ENCODE measurements at places on chromosomes 5 and 9.

- no peak for DNase-seq
These were observed 1688.4 kb upstream of the CDH9 start for GRCh38 chr5:28726815-28727214.

- no peak for DNase-seq
These were observed 103.1 kb downstream of the SERINC5 start for GRCh38 chr5:80152778-80153177.

DNA sequence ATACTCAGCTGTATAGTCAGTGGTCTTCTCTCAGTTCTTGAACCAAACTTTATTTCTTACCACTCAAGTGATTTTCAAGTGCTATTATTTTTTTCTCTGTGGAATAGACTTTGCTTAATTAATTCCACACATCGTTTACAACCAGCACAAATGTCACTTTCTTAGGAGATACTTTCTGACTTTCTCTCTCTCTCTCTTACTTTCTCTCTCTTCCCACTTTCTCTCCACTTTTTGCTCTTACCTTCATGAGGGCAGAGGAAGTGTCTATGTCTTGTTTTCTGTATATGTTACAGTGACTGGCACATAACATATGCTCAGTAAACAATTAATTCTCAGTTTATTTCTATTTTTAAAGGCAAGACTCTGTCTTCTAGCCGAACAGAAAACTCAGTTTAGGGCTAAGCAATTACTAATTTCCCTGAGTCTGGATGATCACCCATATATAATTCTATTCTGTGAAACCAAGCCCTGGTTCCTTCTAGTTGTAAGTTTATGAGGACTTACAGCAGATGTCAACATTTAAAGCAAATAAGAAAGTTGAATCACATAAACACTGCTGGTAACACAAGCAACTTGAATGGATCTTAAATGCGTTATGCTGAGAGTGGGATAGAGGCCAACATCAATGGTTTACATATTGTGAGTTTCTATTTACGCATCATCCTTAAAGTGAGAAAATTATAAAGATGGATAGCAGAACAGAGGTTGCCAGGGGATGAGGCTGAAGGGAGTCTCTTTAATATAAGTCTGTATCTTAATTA lies 791.4 kb downstream of the MTRR start:
- no peak for DNase-seq

DNA sequence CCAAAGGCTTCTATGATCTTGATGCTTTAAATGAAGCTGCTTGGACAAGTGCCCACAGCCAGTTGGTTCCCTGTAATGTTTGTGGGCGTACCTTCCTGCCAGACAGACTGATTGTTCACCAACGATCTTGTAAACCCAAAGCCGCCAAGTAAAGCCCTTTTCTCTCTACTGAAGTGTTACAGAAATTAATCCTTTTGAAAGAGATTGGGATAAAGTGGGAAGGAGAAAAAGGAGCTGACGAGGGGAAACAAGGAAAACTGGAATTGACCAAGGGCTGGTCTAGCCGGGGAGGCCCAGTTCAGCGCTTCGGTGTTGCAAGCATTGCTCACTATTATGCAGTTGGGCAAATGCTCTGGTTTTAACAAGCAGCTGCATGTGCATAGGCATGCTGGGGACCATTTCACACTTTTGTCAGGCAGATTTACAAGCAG lies 53.2 kb downstream of the ZNF474 start:
- no peak for DNase-seq

DNA sequence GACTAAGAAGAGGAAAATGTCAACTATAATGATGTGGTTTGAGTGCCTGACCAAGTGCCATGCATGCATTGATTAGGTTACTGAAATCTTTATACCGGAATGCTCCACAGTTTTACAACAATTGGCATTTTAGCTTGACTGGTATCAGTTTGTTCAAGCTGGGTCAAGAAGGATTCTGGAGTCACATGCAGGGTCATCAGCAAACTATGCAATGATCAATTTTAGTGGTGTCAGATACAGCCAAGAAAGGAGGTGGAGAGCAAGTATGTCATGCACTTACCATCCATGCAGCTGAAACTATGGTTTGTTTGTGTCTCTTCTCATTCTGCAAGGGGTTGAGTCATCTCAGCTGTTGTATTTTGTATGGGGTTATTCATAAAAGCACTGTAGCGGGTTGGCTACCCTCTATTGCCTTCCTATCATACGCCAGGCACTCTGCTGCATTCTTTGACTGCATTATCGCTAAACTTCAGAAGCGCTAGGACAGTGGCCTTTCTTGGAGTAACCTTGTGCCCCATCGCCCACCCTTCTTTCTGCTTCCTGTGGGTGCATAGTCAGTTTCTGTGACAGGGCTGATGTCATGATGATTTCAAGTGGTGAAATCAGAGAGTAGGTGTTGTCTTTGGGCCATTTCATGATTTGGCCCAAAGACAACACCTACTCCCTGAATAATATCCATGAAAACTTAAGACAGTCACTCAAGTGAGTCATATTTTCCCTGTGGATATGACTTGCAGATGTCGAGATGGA lies 145.4 kb downstream of the MTX3 start:
- no peak for DNase-seq

- DNase-seq, result no peak
These were observed 298.0 kb downstream of the FER start for GRCh38 chr5:109045710-109046109.

DNA sequence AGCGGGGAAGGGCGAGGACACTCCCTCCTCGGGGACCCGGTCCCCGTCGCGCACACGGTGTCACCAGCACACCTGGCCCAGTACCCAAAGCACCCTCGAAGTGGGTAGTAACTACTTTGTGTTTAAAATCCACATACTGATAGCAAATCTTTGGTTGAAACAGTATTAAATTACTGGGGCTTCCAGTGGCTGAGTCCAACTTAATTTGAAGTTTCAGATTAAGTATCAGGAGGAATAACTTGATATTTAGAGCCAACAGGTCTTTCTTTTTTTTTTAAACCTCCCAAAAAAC lies 615 bp downstream of the ATG10 start:
- no peak for DNase-seq

DNA sequence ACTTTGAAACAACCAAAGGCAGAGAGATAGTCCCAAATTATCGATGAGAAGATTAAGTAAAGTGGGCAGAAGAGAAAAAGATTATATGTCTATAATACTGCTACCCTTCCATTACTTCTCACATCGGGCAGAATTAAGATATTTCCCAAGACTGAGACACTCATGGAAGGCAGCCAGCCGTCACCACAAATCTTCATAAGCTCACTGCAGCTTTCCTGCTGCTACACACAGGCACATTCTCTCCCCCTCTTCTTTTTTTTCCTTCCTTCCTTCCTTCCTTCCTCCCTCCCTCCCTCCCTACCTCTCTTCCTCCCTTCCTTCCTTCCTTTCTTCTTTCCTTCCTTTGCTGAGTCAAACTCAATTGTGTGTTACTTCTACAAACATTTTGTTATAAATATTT lies 58.7 kb upstream of the SPATA31C2 start:
- DNase-seq, result no peak

- no peak for DNase-seq
These were observed 40.4 kb downstream of the PCSK5 start for GRCh38 chr9:75930730-75931321.

DNA sequence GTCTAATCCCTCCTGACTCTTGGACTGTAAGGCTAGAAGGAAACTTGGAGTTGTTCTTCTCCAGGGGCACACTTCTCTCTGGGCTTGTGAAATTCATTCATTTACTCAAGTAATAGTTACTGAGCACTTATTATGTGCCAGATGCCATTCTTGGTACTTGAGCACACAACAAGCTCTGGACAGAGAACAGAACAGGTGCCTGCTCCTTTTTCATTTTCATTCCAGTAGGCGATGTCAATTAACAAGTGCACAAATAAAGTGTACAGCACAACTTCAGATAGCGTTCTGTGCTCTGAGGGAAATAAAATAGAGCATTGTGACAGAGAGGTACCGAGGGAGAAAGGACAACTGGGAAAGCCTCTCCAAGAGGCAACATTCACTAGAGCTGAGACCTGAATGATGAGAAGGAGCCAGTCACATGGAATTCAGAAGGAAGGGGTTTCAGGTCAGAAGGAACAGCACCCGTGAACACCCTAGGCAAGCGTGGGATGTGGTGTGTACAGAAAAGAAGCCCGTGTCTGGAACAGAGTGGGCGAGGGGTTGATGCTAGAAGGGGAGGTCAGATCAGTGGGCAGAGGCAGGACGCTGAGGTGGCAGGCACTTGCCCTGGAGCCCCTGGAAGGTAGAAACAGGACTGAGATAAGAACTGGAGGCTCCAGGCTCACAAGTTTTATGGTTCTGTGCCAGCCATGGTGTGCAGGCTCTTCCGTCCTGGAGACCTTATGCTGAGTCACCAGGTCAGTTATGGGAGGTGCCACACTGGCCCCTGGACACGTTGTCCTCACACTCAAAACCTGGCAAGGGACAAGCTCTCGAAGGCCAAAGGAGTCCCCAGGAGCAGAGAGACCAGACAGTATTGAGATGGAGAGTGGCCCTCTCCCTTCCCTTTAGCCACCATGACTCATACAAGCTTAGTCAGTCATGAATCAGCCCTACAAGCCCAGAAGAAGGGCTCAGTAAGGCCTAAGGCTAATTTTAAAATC lies 7.2 kb upstream of the ABLIM3 start:
- DNase-seq, result no peak

- DNase-seq, result no peak
These were observed 57.7 kb downstream of the MAPKAP1 start for GRCh38 chr9:125649315-125649714.

- no peak for DNase-seq
These were observed 14.5 kb upstream of the LPCAT1 start for GRCh38 chr5:1538276-1538675.

DNA sequence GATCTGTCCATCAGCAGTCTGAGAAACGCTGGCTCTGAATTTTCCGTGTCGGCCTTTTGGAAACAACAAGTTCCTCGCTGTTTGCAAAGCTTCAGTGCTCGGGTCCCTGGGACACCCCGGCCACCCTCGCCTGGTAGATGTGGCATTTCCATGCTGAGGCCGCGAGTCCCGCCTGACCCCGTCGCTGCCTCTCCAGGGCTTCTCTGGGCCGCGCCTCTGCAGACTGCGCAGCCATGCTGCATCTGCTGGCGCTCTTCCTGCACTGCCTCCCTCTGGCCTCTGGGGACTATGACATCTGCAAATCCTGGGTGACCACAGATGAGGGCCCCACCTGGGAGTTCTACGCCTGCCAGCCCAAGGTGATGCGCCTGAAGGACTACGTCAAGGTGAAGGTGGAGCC lies 4.7 kb downstream of the NTNG2 start:
- no peak for DNase-seq

- no peak for DNase-seq
These were observed 194.1 kb downstream of the CACNA1B start for GRCh38 chr9:138071731-138072130.

- no peak for DNase-seq
These were observed 89.5 kb downstream of the NSUN2 start for GRCh38 chr5:6543346-6543730.

- DNase-seq, result no peak
These were observed 601.2 kb upstream of the TYRP1 start for GRCh38 chr9:12091865-12092527.

DNA sequence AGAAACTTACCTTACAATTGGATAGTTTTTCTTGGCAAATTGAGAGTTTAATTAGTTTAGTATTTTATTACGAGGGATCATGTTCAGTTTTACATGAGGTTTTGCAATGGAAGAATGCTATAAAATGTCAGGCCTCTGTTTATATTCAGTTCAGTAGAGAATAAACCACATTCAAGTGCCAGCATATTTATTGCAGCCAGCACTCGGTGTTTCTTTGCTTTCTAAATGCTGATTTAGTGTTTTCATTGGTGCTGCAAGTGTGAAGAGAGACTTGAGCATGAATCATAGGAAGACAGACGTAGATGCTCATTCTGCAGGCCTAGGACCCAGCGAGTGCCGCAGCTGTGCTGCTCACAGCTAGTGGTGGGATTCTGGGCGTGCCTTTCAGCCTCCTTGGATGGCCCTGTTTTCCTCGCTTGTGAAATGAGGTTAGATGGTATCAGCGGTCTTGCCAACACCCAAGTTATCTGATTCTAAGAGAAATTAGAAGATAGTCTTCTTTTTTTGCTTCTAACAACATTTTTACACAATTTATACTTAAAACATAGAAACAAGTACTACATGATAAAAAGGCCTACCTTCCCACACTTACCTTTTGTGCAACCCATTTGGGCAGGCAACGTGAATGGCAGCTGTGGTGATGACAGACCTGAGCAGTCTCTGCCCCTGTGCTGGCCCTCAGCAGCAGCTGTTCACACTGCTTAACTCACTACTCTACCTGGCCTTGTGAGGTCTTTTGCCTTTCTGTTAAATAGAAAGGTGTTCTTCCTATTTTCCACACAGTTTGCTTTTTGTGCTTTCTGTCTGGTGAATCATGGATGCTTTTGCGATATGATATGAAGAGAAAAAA lies 26.8 kb upstream of the TNFAIP8 start:
- no peak for DNase-seq

- DNase-seq, result no peak
These were observed 98.8 kb upstream of the BASP1 start for GRCh38 chr5:17118631-17119030.

- DNase-seq, result no peak
These were observed 73.0 kb downstream of the C9orf85 start for GRCh38 chr9:71984403-71984802.

- no peak for DNase-seq
These were observed 142.2 kb upstream of the ABCA1 start for GRCh38 chr9:105070176-105070575.

GRCh38 chr5:33691856-33692255 lies 199.9 kb downstream of the ADAMTS12 start:
- DNase-seq, result no peak

DNA sequence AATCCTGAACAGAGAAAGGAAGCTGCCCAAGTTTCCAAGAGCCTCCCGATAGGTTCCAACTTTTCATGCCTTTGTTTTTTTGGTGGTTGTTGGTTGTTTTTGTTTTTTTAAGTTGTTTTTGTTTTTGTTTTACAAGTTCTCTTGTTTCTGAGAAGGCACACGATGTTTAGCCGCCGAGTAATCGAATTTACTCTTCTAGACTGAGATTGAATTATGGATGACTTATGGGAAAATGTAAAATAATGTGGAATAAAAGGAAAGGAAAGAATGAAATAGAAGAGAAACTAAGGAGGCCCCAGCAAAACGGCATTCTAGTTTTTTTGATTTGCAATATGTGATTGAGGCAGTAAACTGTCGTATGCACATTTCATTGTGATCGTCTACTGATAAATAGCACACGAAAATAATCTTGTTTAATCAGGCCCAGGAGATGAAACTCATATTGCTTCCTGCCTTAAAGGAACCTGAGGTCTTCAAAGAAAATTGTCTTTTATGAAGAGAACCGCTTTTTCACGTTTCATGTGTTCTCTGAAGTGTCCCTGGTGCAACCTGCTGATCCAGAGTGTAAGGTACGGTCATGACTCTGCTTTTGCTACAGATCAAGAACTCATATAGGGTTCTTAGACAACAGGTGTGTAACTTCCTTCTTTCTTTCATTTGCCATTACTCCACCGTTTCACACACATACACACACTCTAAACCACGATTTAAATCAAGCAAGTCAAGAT lies 1.3 kb upstream of the GNAQ start:
- no peak for DNase-seq

DNA sequence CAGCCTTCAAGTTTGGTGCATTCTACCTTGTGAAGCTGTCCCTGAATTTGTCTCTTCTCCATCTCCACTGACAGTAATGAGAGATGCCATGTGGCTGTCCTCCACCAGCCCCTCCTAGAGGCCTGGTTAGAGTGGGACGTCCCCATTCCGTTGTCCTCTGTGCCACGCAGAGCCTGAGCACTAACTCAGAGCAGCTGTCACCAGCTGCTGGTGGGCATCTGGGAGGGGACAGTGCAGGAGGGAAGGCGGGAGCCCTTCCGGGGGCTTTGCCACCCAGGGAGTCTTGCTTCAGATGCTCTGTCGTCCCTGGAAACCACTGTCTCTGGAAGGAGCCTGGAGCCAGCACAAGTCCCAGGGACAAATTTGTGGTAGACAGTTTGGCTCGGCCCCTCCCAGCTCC lies 78.6 kb downstream of the PDZD2 start:
- DNase-seq, result no peak

GRCh38 chr5:1552521-1553255 lies 28.9 kb upstream of the LPCAT1 start:
- DNase-seq, result no peak
